ENCODE measurements at places on chromosomes 7 and 10.

GRCh38 chr10:43574906-43575305, 490 bp upstream of the ZNF239 start:
- DNase-seq: no peak

GRCh38 chr10:120012566-120012965, 120.0 kb downstream of the SEC23IP start:
- DNase-seq: no peak

- peak; percentile 28 for DNase-seq
Measured at GRCh38 chr10:111990734-111991133, 192.8 kb downstream of the GPAM start.

- no peak for DNase-seq
Measured at GRCh38 chr7:50921114-50921813, 138.6 kb upstream of the GRB10 start.

DNA sequence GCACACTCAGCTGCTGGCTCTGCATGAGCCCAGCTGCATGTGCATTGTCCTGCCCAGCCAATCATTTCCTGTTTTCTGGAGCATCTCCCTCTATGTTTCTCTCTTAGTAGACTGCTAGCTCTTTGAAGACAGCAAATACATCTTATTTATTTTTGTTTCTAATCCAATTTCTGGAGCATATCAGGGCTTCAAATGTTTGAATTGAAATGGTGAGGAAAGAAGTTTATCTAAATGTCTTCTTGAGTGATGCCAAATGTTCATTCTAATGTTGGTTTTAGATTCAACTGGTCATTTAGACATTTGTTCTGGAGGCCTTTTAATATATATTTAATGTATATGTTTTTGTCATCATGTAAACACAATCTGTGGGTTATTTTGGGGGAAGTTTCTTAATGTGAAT, 141.9 kb downstream of the DNAJB9 start:
- no peak for DNase-seq

DNA sequence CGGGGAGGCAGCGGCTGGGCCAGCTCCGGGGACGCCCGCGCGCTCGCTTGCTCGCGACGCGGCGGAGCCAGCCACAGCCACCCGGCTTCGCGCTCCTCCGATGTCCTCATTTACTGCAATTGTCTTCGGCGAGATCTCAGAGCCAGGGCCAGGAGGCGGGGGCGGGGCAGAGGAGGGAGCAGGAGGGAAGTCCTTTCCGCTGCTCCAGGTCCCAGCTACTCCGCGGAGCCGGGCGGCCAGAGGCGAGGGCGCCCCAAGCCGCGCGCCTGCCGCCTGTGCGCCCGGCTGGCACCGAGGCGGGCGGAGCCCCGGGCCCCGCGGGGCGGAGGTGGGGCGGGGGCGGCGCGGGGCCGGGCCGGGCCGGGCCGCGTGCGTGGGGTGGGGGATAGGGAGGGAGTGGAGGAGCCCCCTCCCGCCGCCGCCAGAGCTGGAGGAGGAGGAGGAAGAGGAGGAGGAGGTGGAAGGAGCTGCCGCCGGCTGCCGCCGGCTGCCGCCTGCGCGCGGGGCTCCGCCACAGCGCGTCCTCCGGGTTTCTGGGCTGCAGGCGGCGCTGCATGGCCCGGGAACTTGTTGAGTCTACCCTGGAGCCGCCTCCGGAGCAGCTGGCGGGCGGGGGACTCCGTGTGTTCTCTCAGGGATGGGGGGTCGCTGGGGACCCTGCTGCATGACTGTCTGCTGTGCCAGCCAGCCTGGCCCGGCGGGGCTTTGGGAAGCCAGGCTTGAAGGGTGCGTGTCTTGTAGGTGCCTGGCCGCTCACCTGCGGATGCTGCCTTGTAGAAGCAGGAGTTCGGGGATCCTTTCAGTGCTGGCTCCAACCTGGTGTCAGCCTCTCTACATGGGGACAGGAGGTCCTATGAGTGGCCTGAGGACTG, at the start of gene INSYN2A:
Gene INSYN2A, minus strand, starts transcription at position 310 of the 872 bp plus-strand sequence. CDS start 20,196 bp downstream, outside the sequence.
- DNase-seq: peak; percentile 67

- DNase-seq: no peak
Measured at GRCh38 chr10:27242951-27243551, 2.5 kb upstream of the ACBD5 start.

DNA sequence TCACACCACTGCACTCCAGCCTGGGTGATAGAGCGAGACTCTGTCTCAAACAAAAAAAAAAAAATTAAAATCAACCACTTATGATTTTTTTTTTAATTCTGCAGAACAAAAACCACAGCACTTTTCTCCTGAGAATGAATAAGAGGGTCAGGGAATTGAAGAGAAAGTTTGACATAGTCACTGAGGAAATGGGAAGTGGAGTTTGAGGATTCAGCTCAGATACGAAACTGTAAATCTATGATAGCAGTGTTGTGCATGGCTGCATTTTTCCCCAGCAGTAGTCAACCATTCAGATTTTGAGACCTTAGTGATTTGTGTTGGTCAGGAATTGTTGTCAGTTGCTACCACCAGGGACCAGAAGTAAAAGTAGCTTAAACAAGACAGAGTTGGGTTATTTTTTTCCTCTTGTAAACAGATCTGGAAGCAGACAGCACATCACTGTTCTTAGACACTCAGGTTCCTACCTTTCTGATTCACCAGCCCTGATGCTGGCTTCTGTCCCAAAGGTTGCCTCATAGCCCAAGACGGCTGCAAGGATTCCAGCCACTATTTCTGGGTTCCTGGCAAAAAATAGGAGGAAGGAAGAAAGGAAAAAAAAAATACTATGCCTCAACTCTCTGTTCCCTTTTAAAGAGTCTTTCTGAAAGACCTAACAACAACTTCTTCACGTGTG, 20.1 kb downstream of the PILRA start:
- DNase-seq: no peak

DNA sequence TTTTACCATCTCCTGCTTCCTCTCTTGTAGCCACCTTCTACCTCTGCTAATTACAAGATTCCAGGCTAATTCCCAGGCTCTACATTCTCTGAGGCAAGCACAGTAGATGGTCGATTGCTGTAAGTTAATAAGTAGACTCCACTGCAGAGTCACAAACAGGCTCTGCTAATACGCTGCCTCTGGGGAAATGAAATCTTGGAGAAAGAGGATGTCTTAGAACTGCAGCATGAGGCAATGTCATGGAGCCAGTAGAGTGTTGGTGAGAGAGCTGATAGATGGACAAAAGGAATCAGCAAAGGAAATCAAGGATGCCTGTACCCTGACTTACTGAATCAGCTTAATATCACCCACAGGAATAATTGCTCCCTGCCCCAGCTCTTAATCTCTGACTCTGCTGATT, 1260.3 kb downstream of the XPNPEP1 start:
- no peak for DNase-seq

- no peak for DNase-seq
Measured at GRCh38 chr10:44832595-44833390, 78.3 kb upstream of the TMEM72 start.

DNA sequence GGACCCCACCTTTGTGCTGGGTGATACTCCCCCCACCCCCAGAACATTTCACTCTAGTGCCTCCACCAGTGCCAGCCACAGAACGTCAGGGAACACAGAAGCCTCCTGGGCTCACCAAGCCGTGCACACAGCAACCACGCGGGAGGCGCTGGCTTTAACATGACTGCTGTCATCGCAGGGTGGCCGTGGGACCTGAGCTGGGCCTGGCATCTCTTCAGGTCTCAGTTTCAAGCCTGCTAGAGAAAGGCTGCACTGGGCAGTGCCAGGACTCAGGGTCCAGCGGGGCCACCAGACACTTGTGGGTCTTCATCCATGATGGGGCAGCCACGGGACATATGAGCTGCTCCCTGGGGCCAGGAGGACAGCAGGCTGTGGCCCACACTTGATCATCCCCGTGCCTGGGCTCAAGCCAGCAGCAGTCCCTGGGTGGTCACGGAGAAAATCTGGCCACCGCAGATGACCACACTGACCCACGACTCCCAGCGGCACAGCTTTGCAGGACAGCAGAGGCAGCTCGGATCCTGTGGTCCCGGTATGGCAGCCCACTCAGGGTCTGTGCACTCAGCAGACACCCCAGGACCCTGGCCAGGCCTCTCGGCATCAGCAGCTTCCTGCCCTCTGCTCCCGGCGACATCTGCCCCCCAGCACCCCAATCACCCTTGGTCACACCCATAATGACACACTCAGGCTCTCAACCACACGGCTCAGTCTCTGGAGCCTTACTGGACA, 44.2 kb downstream of the CAMK2B start:
- peak; percentile 6 for DNase-seq

- no peak for DNase-seq
Measured at GRCh38 chr7:146943483-146943882, 826.9 kb downstream of the CNTNAP2 start.

DNA sequence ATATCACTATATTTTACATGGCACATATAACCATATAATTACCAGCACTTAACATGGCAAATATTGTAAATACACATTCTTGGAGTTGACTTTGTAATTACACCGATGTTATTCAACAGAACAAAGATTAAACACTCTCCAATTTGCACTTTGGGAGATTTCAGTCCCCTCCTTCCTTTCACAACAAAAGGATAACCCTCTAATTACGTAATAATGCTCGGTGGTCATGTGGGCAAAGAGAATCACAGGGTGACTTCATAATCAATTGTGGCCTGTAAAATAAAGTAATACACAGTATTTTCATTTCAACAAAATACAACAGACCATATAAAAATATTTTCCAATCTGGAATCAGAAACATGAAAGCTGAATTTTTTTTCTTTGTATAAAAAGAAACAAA, 73.2 kb downstream of the RHOBTB1 start:
- no peak for DNase-seq

- DNase-seq: no peak
Measured at GRCh38 chr10:125081931-125082330, 78.4 kb downstream of the CTBP2 start.

DNA sequence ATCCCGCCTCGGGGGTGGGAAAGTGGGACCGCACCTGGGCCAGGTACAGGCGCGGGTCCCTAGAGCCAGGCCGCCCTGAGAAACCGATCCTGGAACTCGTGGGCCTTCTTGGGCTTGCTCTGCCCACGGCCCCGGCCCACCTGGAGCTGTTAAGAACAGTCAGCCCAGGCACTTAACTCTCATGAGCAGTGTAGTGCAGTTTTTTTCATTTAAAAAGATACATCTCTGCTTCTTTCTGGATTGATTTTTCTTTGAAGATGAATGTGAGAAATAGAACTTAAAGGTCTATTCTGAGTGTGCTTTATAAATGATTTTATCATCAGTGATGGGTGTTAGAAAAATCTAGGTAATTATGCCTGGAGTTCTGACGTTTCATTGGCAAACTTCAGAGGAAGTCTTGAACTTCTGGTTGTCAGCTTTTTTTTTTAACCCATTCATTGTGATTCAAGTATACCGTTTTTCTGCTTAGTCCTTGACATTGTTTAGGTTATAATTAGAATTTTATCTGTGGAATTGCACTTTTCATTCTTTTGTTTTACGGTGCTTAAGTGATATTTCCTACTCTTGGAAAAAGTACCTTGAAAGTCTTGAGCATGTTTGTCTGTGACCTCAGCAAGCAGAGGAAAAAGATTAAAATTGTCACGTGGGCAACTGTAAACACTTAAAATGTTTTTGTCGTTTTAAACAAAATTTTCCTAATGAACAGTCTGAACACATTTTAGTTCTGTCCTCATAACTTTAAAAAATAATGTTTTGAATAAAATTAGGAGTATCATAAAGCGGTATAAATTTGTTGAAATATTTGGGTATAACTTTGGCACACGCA, 906 bp downstream of the CDK1 start:
- DNase-seq: no peak

DNA sequence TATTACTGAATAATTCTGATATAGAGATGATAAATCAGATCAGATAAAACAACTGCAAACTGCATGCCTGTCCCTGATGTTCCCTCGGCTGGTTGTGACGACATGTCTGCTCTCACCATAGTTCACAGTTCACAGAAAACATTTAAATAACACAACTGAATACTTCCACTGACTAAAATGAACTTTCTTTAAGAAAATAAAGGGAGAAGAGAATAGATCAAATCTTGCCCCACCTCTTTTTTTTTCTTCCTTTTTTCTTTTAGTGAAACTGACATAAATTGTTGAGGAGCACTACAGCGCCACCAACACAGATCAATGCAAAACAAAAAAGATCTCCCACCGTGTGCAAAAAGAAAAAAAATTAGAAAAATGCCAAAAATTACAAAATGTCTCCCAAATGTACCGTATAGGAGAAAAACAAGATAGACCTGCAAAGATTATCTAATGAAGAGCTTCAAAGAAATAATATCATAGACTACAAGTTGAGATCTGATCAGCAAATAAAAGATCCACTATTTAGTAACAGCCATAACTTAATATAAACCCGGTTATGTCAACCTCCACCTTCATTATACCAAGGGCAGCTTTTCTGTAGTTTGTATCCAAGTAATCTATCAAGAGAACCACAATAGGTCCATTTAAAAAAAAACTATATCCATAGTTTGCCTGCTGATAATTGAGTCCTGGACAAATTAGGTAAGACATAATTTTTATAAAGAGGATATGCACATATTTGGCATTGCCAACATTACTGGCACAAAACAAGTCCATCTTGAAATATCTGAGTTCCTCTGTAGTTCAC, 30.7 kb upstream of the EPC1 start:
- DNase-seq: no peak

DNA sequence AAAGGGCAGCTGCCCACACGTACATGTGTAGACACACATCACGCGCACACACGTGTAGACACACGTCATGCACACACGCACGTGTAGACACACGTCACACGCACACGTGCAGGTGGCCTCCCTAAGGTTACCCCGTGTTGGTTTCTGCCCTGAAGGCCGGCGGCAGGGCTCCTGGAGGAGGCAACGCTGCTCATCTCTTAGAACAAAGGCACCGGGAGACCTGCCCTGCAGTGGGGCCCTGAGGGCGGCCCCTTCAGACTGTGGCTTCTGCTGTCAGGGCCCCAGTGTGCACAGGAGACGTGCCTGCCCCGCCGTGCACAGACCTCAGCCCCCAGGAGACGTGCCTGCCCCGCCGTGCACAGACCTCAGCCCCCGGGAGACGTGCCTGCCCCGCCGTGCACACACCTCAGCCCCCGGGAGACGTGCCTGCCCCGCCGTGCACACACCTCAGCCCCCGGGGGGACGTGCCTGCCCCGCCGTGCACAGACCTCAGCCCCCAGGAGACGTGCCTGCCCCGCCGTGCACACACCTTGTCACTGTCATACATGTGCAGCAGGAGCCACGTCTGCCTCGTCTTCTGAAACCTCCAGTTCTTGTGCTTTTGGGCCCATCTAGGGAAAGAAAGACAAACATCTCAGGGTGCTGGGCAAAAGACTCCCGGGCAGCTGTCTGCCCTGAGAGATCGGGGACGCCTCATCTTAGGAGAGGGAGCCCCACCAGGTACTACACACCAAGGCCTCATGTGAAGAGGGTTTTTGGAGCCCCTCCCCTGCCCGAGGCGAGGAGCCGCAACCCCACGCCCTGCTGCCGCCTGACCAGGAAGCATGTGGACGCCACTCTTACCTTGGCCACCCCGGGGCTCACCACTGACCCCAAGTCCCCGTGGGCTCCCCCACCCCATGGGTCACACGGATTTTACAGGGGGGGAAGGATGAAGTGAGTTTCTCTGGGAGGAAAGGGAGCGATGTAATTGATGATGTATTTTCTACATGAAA, 17.3 kb downstream of the CYP2W1 start:
- no peak for DNase-seq

DNA sequence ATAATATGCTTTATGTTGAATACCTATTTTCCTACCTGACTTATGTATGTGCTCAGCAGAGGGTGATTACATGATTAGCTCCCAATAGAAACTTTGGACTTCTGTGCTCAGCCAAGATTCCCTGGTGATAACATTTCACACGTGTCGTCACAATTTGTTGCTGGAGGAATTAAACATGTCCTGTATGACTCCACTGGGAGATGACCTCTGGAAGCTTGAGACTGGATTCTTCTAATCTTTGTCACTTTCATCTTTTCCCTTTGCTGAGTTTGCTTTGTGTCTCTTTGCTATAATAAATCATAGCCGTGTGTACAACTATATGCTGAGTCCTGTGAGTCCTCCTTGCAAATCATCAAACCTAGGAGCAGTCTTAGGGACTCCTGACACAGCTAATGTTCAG, 120.9 kb upstream of the LRRTM3 start:
- DNase-seq: no peak
